ENCODE measurements at places on chromosomes 11 and 22.
A peak's percentile ranks its signal among the peaks of the same experiment; 100 is the strongest.

- no peak for DNase-seq
Measured at GRCh38 chr11:124612045-124612444, 817 bp downstream of the PANX3 start.

- no peak for DNase-seq
Measured at GRCh38 chr11:88300888-88301487, 36.5 kb downstream of the CTSC start.

GRCh38 chr22:24209016-24209415 lies 27.7 kb downstream of the SUSD2 start:
- no peak for DNase-seq

- DNase-seq: no peak
Measured at GRCh38 chr11:66835768-66836405, 7.4 kb upstream of the RCE1 start.

- DNase-seq: no peak
Measured at GRCh38 chr11:62493801-62494200, 52.8 kb downstream of the AHNAK start.

GRCh38 chr22:44403166-44403565 lies 90.4 kb upstream of the SHISAL1 start:
- no peak for DNase-seq

GRCh38 chr11:12285106-12285505 lies 92.3 kb upstream of the PARVA start:
- no peak for DNase-seq

DNA sequence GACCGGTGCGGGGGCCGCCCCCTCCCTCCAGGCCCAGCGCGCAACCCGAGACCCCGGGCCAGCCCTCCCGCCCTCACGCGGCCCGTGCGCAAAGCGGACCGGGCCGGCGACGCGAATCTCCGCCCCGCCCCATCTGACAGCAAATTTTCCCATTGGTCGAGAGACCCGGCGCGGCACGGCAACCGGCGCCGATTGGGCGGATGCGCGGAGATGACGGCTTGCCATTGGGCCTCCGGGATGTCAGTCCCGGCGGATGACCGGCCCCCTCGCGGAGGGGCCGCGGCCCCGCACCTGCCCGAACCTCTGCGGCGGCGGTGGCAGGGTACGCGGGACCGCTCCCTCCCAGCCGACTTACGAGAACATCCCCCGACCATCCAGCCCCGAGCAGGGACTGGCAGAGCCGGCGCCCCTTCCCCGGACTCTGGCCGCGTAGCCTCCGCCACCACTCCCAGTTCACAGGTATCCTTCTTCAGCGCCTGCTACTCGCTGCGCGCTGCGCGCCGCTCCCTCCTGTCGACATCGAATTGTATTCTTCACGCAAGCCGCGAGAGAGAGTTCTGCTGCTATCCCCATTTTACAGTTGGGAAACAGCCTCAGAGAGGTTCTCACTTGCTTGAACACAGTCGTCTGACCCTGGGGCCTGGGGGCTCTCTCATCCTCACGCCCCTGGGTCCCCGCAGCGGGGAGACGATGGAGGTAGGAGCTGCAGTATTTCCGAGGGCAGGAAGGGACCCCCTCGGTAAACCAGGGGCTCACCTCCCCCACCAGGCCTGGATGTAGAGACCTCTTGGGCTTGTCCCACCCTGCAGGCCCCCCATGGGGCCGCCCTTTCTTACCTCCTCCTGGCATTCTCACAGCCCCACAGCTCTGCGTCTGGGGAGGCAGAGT lies at the start of gene ARVCF:
TSS of gene ARVCF (minus strand) at position 90 of the 888 bp plus-strand sequence. CDS start 26,029 bp downstream, outside the sequence.
- peak; percentile 96 for DNase-seq

DNA sequence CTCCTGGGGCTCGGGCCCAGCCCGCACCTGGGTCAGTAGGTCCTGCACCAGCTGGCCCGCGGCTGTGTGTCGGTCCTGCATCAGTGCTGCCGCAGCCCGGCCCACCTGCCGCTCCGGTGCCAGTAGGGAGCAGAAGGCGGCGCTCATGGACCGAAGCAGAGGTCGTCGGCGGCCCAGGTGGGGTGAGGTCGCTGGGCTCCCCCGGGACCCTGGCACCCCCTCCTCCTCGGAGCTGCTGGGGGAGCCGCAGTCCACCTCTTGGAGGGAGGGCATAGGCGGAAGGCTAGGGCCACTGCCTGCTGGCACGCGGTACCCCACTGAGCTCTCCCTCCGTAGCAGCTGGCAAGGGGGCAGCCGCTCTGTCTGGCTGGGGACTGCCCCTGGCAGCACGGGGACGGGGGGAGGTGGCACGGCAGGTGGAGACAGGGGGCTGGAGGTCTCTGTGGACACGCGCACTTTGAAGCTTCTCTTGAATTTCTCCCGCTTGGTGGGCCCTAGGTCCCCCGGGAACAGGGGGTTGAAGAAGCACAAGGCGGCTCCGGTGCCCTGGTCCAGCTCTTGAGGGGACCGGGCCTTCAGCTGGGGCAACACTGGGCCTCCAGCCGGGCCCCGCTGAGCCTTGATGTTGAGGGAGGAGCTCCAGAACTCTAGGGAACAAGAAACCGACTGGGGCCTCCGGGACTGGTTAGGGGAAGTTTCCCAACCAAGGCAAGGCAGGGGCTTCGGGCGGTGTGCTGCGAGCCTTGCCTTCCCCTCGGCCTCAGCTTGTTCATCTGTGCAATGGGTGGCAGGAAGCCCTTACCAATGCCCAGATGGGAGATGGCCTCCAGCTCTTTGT lies 1.4 kb downstream of the RIN1 start:
- DNase-seq: no peak

GRCh38 chr22:39569066-39569465 lies 1.5 kb upstream of the CACNA1I start:
- DNase-seq: no peak

DNA sequence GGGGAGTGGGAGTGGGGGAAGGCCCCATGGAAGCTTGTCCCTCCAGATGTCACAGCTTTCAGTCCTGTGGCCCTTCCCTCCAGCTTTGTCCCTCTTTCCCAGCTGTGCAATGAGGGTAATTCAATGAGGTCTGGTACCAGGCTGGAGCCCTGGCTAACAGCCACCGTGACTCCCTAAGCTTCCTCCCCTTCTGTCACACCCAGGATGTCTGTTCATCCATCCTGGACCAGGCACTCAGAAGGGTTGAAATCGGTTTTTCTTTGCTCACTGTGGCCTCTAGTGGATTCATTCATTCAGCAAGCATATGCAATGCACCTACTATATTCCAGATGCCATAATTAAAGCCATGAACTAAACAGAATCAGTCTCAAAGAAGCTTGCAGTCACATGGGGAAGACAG lies 38.7 kb downstream of the SYT13 start:
- DNase-seq: no peak

DNA sequence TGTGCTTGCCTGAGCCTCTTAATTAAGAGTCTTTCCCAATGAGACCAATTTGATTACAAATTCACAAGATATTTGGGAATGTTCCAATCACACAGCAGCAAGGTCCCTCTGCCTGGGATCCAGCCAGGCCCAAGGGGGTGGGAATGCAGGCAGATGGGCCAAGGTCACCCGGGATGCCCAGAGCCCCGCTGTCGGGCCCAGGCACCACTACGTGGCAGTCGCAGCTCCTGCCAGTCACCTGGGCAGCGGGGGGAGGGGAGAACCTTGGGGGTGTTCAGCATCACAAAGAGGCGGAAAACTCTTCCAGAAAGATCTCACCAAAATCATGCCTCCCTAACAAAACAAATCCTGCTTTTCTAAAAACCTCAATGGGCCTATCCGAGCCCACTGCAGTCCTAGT lies 30.9 kb downstream of the PPM1F start:
- DNase-seq: peak; percentile 53

DNA sequence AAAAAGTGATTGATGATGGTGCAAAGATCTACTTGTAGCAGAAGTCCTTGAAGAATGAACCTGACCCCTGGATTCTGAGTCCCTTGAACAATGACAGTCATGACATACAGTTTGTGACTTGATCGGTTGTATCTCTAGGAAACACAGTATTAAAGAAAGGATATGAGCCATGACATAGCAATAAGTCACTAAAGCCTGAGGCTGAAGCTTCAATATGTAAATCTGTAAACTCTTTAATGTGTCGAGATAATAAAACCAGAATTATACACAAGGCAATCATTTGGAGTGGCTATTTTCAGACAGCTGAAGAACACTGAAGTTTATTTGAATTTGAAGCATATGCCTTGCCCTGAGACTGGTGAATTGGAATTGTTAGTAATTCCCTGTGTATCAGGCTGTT lies 911.5 kb upstream of the RAG2 start:
- DNase-seq: no peak

DNA sequence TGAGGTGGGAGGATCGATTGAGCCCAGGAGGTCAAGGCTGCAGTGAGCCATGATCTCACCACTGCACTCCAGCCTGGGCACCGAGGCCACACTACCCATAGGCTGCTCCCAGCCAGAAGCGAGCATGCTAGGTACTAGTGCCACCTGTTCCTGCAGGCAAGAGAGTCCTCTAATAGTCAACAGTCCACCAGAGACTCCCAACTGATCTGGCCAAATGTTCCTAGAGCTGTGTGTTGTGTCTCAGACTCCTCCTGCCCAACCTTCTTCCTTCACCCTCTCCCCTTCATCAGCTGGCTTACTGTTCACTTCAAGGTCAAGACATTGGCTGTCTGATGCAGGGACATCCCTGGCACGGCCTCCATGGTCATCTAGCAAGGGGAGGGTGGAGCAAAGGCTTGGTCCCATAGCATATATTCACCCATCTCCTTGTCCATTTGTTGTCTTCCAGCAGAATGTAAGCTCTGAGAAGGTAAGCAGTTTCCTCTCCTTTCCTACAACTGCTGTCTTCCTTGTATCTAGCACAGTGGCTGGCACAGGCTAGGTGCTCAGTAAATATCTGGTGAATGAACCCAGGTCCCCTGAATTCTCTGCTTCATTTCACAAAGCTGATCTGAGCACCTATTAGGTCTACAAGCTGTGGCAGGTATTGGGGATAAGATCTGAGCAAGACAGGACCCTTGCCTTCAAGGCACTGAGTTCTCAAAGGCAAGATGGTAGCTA lies 126.2 kb upstream of the SERPIND1 start:
- DNase-seq: no peak

DNA sequence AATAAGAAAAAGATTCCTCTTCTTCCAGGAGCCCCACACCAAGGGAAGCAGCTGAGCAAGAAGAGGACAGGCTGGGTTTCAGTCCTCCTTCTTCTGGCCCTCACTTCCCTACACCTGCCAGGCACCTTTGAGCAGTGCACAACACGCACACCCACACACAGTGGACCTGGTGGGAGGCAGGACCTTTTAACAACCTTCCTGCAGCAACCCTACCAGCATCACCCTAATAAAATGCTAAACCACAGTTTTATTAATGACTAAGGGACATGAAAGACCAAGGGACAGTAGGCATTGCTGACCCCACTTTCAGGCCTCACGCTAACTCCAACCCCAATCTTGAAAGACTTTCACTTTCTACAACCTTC lies 12.2 kb downstream of the ARAP1 start:
- DNase-seq: no peak

DNA sequence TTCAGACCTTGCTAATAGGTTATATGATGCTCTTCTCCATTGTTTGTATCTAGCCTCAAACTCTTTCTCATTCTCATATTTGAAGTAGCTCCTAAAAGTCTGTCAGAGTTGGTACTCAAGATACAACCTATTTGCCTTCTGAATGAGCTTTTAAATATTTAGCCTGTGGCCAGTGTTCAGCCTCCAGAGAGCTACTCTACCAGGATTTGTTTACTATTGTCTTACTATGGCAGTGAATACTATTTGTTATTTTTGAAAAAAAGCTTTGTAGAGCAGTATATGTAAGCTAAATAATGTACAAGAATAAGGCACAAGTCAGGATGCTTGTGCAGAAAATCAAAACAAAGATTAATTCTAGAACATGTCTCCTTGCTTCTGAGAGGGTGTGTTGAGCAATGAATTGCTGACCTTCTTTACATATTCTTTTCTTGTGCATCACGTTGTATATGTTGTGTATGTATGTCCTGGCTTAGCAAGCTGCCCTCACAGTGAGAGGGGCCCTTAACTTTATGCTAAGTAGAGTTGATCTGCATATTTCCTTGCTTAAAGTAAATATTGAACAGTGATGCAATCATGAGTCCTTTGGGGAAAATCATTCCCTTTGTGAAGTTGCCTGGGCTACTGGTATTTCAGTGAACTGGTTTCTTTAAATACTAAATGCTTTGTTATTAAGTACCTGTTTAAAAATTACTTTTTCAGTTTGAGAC lies 438.0 kb downstream of the LUZP2 start:
- DNase-seq: no peak

- no peak for DNase-seq
Measured at GRCh38 chr11:126529037-126529436, 173.6 kb downstream of the ST3GAL4 start.

DNA sequence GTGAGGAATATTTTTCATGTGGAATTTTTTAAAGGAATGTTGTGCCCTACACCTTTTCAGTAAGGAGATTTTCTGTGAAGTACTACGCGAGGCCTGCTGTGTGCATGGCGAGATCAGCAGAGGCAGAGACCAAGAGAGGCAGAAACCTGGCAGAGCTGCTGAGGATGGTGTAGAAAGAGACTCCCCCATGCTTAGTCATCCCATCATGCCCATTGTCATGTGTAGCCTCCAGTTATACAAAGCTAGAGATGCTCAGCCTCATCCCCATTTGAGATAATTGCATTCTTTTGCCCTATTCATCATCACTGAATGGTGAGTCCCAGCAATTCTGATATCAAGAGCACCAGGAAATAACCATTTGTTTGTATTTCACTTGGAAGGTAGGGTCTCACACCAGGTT lies 3.0 kb upstream of the MS4A7 start:
- no peak for DNase-seq

GRCh38 chr11:94795476-94796189 lies 27.5 kb downstream of the AMOTL1 start:
- no peak for DNase-seq

GRCh38 chr11:119729951-119730613 lies 1.1 kb upstream of the NECTIN1 start:
- no peak for DNase-seq

- no peak for DNase-seq
Measured at GRCh38 chr11:2510626-2511402, 66.0 kb downstream of the KCNQ1 start.

- no peak for DNase-seq
Measured at GRCh38 chr11:44607987-44608386, 42.5 kb downstream of the CD82 start.

- peak; percentile 89 for DNase-seq
Measured at GRCh38 chr22:49724893-49725489, 102.7 kb downstream of the BRD1 start.

DNA sequence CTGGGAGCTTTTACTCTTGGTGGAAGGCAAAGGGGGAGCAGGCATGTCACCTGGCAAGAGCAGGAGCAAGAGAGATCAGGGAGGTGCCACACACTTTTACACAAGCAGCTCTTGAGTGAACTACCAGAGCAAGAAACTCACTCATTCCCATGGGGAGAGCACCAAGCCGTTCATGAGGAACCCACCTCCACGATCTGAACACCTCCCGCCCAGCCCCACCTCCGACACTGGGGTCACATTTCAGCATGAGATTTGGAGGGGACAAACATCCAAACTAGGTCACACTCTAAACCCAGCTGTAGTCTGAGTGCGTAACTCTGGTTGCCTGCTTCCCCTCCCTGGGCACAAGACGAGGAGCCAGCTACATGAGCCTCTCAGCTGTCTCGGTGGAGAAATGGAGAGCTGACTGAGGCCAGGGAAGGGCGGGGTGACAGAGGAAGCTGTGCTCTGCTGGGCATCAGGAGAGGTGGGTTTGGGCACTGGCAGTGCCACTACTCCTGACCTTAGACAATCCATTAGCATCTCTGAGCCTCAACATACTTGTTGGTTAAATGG lies 134.6 kb downstream of the PKNOX2 start:
- DNase-seq: no peak

Data from brain (organoid and tissue), 16 donors.